ENCODE measurements at places on chromosomes 2 and 18.
A peak's percentile ranks its signal among the peaks of the same experiment; 100 is the strongest.

DNA sequence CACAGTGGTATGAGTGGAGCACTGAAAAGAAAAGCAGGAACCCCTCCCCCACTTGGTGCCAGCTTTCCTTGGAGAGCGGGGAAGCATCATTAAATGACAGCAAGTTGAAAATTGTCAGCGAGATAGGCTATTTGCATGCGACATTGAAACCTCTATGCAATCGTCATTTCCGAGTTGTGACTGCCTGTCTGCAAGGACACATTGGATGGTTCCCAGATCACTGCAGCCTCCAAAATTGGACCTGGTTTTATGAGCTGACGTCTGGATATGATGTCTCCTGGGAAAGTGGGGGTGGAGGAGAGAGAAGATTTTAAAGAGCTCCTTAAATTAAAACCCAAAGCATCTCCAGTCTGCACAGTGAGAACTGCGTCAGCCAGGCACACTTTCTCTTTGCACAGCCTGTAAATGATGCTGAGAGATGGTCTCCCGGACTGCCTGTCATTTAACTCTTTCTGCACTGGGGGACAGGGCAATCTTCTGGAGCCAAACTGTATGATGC, 57.8 kb upstream of the KIF5C start:
- DNase-seq: no peak

GRCh38 chr2:113167962-113168340, 5.8 kb upstream of the PSD4 start:
- no peak for DNase-seq

DNA sequence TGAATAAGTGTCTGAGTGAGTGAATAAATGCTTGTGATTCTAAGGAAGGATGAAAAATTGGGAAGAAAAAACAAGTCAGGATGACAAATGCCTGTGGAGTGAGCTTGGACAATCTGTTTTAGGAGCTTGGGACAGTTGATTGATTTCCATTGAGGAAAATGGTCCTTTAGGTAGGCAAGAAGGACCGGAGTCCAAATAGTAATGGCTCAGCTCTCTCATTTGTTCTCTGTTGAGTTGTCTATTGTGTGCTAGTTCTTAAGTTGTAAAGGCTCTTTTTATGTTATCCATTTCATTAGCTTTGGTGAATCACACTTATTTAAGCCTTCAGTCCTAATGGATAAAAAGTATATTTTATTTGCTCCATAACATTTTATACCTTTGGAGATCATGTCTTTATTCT, 31.9 kb downstream of the FAM171B start:
- no peak for DNase-seq

DNA sequence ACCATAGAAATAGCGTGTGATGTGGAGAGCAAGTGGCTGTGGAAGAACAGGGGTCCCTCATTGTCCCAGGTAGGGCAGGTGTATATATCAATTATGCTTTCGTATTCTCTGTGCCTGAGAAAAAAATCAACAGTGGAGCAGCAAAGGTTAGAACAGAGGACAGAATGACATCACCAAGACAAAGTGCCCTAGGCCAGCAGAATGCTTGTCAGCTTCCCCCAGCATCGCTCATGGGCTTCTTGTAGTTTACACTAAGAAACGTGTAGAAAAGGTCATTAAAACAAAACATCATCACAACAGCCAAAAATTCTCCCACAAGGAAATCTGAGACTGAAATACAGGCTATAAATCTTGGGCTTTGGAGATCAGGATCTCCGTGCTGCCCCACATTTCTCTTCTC, 288.0 kb downstream of the TDRD15 start:
- DNase-seq: no peak

GRCh38 chr2:196277002-196277401, 105.6 kb upstream of the STK17B start:
- DNase-seq: no peak

DNA sequence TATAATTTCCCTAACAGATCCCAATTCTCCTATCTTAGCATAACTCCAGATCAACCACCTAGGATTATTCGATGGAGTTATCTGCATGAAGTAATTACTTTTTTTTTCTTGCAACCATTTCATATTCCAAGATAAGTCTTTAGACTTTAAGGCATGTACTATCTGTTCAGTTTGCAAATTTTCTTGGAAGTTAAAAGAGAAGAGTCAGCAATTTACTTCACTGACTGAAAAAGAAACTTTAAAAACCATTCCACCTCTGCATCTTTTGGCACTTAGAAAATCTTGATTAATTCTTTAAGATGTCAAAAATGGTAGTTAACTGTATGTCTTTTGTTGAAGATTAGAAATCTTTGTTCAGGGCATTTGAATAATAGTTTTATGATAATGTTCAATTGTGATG, 830.5 kb upstream of the KLHL29 start:
- DNase-seq: no peak

- no peak for DNase-seq
Observed at GRCh38 chr2:38073211-38074057, 2.5 kb downstream of the CYP1B1 start.

DNA sequence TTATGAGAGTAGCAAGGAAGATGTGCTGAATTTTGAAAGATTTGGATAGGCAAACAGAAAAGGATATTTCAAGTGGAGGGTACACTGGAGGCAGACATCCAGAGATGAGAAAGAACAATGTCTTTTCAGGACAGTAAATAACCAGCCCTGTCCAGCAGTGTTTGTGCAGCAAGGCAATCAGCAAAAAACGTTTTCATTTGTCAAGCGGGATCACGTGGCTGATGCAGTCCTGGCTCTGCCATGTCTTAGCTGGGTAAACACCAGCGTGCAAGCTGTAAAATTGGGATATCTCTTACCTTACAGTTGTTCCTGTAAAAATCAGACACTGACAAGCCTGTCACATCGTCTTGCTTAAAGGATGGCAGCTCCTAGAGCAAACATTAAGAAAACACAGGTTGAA, 67.8 kb downstream of the CWC22 start:
- peak; percentile 4 for DNase-seq

GRCh38 chr18:36504928-36505327, 207.4 kb downstream of the FHOD3 start:
- DNase-seq: no peak

- no peak for DNase-seq
Observed at GRCh38 chr2:229543176-229543873, 171.0 kb downstream of the DNER start.

DNA sequence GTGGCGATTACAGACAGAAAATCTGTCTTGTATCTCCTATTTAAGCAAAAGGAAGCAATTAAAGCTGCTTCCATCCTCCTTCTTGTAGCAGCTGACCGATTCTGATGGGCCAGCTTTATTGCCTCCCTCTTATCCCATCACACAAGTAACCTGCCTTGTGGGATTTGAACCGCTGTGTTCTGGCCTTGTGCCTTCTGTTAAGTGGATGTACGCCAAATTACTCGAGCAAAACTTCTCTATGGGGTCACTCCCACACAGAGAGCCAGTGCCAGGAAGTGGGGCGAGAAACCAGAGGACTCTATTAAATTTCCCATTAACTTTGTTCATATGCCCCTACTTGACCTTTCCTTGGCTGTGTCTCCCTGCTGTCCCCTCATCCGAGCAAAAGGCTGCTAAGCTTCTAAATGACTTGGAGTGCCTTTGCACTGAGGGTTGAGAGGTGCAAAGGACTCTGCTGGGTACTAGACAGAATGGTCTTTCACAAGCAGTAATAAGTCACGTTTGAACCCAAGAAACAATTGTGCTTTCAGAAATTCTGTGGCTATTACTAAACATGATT, 672.5 kb downstream of the MBD2 start:
- no peak for DNase-seq

- DNase-seq: no peak
Observed at GRCh38 chr2:6523476-6523875, 342.2 kb downstream of the CMPK2 start.

DNA sequence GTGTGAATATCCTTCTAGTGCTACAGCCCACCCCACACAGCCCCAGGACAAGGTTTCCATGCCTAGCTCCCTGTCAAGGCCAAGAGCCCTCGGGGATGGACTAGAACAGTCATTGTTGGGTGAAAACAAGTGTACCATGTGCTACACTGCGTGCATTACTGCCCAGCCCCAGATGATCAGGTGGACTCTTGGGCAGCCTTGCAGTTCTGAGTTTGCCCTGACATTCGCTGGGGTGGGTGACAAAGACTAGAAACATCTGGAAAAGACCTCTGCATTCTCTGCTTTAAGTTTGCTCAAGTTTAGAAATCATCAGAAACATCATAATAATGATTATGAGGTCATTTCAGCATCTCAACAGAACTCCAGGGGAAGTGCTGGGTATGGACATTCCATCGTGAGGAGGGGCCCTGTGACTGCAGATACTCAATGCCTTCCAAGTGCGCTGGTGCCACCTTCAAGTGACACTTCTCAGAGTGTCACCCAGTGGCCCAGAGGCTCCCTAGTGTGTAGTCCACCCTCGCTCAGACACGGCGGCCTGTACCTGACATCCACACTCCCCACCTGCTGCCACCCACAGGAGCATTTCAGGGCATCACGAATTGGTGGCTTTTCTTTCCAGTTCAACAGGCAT, 5.3 kb upstream of the PXDN start:
- DNase-seq: no peak

DNA sequence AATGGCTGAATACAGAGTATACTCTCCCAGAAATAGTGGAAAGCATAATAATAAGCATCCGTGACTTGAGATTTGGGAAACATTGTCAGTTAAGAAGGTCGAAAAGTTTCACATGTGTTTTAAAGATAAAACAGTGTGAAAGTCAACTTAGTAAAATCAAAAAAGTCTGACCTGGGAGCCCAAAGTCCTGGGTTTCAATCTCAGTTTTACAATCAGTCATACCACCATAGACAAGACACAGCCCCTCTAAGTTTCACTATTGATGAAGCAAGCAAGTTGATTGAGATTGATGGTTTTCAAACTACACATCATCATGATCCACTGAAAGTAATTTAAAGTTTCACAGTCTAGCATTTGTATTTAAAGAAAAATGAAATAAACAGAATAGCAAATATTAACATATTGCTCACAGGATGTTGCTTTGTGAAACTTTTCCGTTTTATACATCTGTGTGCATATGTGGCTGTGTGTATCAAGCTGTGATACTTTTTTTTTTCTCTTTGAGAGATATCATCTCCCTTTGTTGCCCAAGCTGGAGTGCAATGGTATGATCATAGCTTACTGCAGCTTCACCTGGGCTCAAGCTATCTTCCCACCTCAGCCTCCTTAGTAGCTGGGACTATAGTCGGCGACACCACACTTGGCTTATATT, 71.1 kb downstream of the PIK3C3 start:
- no peak for DNase-seq

DNA sequence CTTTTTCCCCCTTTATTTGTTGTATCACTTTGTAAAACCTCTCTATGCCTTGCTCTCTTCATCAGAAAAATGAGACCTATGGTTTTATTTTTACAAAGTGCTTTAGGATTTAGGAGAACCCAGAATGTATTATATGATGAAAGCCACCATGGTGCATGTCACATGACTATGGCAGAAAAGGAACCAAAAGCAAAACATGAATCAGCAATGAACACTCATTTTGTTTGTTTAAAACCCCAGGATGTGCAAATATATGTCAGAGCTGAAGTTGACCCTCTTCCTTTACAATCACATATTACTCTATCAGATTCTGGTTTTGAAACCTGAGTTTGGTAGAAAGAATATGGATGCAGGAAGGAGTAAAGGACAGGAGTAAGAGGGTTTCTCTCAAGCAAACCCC, 70.0 kb downstream of the FIGN start:
- DNase-seq: no peak

DNA sequence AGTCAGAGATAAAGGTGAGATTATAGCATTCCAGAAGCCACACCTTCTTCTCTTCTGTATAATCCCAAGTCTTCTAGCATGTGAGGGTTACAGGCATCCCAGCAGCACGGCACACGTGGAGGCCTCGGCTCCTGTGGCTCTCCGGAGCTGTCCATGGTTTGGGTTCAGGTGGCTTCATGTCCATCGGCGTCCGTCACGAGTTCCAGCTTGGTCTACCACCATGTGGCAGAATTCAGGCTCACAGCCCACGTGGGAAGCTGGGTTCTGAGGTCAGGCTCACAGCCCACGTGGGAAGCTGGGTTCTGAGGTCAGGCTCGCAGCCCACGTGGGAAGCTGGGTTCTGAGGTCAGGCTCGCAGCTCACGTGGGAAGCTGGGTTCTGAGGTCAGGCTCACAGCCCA, 378.3 kb upstream of the SALL3 start:
- no peak for DNase-seq

DNA sequence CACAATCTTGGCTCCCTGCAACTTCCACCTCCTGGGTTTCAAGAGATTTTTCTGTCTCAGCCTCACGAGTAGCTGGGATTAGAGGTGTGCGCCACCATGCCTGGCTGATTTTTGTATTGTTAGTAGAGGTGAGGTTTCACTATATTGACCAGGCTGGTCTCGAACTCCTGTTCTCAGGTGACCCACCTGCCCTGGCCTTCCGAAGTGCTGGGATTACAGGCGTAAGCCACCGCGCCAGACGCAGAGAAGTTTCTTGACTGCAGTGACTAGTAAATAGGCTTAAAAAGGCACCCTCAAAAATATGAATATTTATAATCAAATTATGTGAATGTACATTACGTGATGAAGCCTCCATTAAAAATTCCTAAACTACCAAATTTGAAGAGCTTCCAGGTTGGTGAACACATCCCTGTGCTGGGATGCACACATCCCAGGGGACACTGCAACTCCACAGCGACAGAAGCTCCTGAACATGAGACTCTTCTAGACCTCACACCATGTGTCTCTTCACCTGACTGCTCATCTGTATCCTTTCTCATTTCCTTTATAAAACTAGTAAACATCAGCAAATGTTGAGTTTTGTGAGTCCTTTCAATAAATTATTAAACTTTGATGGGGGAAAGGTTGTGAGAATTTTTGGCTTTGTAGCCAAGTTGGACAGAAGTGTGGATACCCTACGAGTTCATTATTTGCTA, 203.3 kb upstream of the SPOPL start:
- no peak for DNase-seq

DNA sequence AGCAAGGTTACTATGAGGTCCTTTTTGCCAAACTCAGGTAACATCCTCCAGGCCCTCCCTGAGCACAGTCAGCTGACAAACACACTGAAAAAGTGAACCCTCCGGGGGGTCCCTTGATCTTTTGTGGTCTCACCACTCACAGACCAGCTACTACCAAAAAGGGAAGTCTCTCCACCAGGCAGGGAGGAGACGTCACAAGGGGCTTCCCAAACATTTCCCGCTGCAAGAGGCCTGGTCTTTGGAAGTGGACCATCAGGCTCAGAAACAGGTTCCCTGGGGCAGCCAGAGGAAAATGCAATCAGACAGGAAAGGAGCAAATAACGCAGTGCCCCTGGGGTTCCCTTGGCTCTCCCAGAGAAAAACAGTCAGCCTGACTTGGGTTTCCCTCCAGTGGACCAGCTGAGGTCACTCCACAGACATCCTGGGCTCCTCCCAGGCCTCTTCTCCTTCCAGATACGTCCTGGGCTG, 38.7 kb upstream of the POMC start:
- no peak for DNase-seq

- no peak for DNase-seq
Observed at GRCh38 chr18:32420084-32420750, 50.5 kb downstream of the GAREM1 start.

- peak; percentile 69 for DNase-seq
Observed at GRCh38 chr18:72160510-72161445, 383.4 kb downstream of the CBLN2 start.

DNA sequence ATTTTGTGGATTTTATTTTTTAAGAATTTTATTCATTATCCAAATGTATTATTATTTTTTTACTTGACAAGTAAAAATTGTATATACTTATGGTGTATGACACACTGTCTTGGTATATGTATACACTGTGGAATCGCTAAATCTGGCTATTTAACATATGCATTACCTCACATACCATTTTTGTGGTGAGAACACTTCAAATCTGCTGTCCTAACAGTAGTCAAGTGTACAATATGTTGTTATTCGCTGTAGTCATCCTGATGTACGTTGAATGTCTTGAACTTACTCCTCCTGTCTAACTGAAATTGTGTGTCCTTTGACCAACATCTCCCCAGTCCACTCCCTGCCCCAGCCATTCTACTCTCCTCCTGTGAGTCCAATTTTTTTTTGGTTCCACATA, 153.2 kb upstream of the PTPRM start:
- no peak for DNase-seq
